ENCODE measurements at places on chromosomes 5 and 9.

DNA sequence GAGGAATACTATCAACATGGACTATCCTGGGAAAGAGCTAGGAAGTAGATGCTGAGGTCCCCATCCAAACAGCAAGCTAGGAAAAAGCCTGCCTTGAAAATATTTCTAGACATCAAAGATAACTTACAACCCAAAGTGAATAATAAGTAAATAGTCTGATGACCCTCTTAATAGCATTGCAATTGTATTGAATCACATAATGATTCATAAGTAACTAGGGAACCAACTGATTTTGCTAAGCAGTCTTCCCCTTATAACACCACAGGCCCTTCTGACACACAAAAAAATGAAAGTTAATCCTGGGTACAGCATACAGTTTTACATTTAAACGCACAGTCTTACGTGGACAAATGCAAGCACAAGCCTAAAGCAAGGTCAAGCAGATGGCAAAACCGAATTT is 199.3 kb downstream of the RFK start:
- no peak for DNase-seq

DNA sequence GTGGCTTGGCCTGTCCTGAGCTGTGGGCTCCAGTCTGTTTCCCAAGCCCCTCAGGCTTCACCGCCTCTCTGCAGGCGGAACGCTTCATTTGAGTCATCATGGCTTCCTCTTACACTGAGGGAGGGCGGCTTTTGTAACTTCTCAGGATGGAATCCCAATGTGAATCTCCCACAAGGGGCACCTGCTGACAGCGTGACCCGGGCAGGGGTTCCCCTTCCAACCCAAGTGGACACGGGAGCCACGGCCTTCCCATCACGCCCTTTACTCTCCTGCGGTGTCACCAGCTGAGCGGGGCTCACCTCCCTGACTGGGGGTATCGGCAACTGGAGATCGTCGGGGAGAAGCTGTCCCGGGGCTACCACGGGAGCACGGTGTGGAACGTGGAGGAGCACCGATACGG is 12.5 kb downstream of the UCK1 start:
- DNase-seq, result no peak

GRCh38 chr9:19149230-19149629 is 21.9 kb upstream of the PLIN2 start:
- DNase-seq, result no peak

DNA sequence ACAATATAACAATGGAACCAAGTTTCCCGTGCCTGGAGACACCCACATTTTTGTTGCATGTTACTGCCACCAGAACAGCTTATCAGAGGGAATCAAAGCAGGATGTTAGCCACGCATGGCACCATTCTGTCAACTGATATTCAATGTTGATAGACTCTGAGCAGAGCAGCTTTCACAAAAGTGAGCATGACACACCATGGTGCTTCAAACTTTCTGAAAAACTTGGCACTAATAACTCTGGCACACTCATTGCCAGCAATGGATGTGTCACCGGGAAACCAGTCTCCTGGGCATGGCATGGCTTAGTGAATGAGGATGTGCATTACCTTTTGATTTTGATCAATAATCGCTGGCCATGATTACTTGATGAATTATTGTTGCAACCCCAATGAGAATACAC is 19.7 kb downstream of the NIPSNAP3B start:
- DNase-seq, result no peak

GRCh38 chr5:162916368-162916767 is 521.0 kb upstream of the CCNG1 start:
- no peak for DNase-seq

- DNase-seq, result no peak
These were observed 54.0 kb downstream of the PLPP1 start for GRCh38 chr5:55480781-55481180.

- peak; percentile 30 for DNase-seq
These were observed 638 bp downstream of the MARCHF3 start for GRCh38 chr5:127029581-127030258.

- no peak for DNase-seq
These were observed 63.9 kb downstream of the PRRT1B start for GRCh38 chr9:131609099-131609830.

DNA sequence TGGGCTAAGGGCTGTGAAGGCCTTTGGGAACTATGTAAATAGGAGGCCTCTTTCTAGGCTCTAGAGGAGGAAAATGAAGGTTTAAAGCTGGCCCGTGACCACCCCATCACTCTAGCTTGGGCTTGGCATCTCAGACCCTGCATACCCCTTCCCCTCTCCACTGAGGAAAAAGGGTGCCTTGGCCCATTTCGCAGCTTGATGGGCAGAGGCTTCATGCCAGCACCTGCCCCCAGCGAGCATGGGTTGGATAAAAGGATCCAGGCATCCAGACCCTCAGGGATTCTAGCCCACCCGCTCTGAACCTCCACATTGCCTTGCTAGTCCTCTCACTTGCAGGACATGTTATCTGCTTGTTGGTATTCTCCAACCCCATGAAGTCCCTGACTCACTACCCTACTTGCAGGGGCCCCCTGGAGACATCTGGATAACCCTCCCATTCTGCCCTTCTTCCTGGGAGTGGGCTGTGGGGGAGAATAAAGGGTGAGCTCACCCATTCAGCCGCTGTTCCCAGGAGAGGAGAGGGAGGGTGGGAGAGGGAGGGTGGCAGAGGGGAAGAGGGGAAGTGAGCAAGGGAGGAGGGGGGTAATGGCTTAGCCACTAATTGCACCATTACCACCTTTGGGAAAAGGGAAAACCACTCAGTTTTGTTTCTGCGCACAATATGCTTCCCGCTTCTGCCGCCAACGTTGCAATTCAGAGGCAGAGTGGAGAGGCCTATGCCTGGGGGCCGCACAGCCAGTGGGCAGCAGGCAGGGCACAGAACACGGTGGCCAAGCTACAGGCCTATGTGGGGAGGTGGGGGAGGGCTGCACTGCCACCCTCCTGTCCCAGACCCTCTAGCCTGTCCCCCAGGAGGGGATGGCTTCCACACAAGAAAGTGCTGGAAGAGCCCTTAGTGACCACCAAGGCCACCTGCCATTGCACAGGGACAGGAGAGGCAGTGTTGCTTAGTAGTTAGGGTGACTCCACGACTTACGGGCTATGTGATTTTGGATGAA is 2.1 kb upstream of the CAMK2A start:
- DNase-seq, result no peak

GRCh38 chr9:129801504-129801903 is 1.5 kb upstream of the TOR1B start:
- no peak for DNase-seq

DNA sequence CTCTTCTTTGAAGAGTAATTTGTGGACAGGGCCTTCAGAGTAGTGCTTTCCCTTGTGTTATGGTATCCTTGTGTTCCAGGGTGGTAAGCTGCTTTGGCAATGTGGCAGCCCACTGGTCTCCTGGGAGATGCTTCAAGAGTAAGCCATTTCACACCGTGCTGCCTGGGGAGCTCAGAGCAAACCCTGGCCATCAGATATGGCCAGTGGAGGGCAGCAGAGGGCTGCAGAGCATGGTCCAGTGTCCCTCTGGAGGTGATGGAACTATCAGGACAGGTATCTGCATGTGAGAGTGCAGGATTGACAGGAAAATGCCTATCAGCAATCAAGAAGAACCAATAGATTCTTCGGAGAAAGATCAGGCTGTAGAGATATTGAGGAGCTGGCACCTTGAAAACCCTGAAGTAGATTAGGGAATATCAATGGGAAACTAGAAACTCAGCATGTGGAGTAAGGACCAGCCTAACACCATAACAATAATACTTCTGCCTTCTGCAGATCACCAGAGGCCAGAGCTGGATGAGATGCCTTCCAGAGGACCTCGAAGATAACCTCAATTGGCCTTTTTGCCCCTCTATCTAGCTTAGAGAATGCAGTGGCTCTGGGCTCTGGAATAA is 90.8 kb downstream of the PLPPR1 start:
- DNase-seq, result peak; percentile 35

DNA sequence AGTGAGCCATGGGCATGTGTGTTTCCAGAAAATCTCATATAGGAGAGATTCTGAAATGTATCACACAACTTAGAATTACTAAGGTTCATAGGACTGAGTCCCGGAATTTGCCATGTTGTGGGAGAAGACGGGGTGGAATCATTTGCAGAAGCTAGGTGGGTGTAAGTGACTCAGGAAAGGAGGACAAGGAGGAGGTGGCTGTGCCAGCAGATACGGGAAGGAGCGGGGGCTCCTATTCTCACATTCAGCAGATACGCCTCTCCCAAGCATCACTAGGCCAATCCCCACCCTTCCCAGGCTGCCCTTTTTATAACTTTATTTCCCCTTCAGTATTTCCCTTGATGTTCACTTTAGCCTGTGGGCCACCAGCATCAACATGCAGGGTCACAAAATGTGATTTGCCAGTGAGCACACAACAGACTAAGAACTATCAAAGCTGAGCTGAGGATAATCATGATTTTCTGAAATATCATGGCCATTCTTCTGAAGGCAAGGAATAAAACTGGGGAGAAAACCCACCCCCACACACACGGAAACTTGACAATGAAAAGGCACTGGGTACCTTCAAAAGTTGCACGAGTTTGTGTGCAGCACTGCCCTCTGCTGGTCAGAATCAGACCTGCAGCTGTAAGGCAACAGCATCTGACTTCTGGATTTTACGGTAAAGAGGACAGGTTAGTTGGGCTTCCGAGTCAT is 133.2 kb downstream of the MTX3 start:
- DNase-seq, result peak; percentile 54

- DNase-seq, result peak; percentile 42
These were observed 41.8 kb downstream of the LYRM7 start for GRCh38 chr5:131212471-131213021.

GRCh38 chr5:92504346-92504745 is 1076.7 kb downstream of the NR2F1-AS1 start:
- no peak for DNase-seq

DNA sequence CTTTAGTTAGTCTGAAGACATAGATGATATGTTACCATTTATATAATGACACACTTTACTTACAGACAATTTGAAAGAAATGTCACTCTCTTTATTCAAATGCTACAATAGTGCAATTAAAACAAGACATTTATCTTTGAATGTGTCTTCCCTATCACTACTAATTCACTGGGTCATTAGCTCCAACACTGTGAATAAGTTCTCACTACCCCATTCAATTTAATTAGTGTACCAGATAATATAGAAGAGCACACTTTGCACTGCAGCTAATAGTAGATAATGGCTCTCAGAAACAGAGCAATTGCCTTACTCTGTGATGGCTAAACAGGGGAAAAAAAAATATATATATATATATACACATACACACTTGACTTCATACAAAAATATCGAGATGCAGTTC is 497.0 kb downstream of the DTWD2 start:
- no peak for DNase-seq

DNA sequence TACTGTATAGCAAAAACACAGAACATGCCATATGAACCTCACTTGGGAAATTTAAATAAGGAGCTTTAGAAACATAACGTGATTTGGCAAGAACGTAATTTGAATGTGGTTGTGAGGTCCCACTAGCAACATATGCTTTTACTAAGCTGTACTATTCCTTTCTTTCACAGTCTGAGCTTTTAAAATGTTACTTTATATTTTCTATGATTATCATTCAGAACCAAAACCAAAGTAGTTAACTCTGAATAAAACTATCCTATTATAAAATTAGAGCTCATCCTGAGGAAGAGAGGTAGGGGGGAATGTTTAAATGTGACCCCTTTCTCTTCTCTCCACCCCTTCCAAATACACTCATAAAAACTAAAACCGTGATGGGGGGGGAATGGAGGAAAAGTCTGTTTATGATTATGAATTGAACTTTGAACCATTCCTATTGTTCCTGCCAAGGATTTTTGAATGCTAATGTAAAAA is 435.7 kb downstream of the NFIB start:
- no peak for DNase-seq

DNA sequence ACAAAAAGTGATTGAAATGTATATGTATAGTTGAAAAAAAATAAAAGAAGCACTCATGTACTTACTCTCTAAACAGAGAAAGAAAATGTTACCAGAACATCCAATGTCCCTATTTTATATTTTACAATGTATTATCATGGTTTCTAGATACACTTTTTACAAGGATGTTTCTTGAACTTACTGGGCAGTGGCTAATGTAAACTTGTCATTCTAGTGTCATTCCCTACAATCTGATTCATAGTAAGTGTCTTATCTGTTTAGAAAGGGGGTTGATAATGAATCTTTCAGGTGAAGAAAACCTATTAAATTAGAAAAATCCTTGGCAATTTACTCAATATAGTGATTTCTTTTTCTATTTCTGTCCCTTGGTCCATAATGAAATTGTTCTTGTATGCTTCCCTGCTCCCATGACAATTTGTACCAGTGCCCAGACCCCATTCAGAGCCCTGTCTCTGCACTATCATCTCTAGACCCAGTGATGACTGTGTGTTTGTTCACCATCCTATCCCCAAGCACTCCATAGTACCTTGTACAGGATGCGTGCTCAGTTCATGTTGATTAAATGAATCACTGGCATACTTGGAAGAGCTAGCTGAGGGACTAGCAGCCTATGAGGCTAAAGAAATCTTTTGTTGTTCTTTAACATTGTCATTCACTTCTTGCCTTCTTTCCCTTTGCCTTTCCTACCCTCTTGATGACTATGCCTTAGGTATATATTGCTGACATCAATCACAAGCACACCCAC is 101.2 kb downstream of the HMHB1 start:
- DNase-seq, result no peak

DNA sequence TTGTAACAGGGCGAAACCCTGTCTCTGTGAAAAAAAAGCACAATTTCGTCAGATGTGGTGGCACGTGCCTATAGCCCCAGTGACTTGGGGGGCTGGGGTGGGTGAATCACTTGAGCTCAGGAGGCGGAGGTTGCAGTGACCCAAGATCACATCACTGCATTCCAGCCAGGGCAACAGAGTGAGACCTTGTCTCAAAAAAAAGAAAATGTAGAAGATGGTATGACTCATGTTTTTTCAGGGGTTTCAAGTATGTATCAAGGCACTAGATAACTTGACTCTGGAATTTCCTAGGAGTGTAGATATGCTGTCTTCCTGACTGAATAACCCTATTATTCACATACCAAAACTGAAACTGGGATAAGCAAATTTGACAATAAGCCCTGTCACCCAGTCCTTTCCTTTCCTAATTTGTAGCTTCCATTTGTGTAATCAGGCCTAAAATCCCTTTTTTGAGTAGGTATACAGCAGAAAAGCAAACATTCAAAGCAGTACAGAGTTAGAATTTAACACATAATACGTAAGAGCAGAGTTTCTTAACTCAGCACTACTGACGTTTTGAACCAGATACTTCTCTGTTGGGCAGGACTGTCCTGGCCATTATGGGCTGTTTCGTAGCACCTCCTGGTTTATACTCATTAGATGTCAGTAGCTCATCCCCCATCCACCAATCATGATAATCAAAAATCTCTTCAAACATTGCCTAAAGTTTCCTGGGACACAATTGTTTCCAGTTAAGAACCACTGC is 17.3 kb upstream of the ANKRD18B start:
- no peak for DNase-seq
